H9 (cell line): ENCODE measurements at places on chromosomes 3 and 15. TPM values are rescaled to one million over a fixed set of nuclear protein-coding genes. Genes with fewer than 3 reads are reported as not detected.
A peak's percentile ranks its signal among the peaks of the same experiment; 100 is the strongest.

Gene TGM4
- total RNA-seq, result not detected in 2 replicates

DNA sequence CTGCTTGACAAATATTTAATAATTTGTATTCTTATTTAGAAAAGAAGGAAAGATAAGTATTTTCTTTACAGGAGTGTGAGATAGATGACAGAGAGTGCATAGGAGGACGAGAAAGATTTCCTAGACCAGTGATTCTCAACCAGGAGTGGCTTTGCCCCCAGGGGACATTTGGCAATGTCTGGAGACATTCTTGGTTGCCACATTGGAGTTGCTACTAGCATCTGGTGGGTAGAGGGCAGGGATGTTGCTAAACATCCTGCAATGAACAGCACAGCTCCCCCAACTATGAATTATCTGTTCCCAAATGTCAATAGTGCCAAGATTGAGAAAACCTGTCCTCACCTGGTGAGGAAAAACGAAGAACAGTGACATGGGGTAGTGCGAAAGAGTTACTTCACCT, 30.8 kb upstream of the MINAR1 start:
- DNase-seq, result no peak

- no peak for DNase-seq
Observed at GRCh38 chr3:74106925-74107324, 482.2 kb upstream of the PDZRN3 start.

- DNase-seq, result peak; percentile 50
Observed at GRCh38 chr3:126751611-126752302, 47.7 kb downstream of the CHCHD6 start.

GRCh38 chr3:161558236-161558635, 61.6 kb downstream of the OTOL1 start:
- DNase-seq, result no peak

DNA sequence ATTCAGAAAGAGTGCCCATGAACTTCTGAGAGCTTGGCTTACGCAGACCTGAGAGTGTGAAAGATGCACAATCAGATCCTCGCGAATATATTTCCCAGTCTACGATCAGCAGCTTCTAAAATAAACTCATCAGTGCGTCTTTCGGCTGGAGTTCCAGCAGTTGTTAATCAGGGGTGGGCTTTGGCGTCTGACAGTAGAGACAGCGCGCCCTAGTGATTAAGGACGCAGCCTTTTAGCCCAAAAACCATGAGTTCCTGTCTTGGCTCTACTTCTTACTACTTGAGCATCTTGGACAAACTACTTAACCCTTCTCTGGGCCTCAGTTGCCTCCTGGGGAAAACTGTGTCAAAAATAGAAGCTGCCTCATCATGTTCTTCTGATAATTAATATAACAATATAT, 15.8 kb upstream of the ARRDC4 start:
- no peak for DNase-seq

Gene CPB1
- not detected in 2 replicates for total RNA-seq

GRCh38 chr3:42509111-42509510, 6.7 kb downstream of the VIPR1 start:
- no peak for DNase-seq

GRCh38 chr3:112038863-112039262, 4.3 kb downstream of the TMPRSS7 start:
- no peak for DNase-seq
